NCI-H146 (cell line): ENCODE measurements at places on chromosomes 12 and 14.

DNA sequence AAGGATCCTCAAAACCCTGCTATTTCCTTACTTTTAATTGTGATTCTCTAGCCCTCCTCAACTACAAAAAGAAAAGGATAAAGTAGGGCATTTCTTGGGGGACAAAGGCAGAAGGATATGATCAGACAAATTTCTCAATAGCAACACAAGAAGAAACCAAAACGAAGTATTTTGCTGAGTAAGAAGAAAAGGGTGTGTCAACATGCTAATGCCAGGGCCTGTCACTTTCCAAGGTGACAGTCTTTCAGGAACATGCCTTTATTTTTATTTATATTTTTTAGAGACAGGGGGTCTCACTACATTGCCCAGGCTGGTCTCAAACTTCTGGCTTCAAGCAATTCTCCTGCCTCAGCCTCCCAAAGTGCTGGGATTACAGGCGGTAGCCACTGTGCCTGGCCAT, 39.8 kb downstream of the CBX5 start:
- DNase-seq: no peak

DNA sequence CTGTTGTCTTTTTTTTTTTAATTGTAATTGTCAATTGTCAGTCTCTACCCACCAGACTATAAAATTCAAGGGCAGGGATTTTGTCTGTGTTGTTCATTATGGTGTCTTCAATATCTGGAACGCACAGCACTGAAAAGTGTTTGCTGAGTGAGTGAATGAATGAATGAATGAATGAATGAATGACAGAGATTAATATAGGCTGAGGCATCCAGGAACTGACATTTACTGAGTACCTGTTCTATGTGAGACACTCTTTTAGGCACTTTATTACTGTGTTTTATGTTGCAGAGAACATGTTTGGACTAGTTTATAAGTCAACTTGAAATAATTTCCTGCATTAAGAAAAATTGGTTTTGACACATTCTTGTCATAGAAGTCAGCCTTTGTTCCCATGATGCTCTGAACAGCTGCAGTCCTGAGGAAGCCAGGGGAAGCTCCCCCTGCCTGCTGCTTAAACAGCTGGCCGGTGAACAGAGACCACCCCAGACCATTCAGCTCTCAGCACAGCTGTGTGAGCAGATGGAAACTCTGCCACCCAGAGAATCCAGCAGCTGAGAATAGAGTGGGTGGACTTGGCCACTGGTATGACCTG, 160.7 kb upstream of the CCND2 start:
- DNase-seq: no peak

- DNase-seq: no peak
Measured at GRCh38 chr12:108357834-108358579, 18.9 kb upstream of the CMKLR1 start.

DNA sequence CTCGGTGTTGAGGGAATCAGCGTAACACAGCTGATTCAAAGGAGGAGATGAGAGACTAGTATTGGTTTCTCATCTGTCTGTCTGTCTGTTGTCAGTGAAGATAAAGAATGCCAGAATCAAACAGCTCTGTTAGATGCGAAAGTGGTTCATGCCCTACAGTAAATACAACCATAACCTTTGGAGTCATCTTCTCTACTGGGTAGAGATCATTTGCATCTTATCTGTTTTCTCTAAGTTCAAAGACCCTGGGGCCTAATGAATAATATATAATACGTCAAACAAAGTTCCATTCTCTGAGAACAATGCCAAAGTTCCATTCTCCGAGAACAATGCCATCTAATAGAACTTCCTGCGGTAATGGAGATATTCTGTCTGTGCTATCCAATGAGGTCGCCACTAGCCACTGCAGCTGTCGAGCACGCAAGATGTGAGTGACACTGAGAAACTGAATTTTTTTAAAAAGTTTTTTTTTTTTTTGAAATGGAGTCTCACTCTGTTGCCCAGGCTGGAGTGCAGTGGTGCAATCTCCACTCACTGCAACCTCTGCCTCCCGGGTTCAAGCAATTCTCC, 6.6 kb downstream of the IL31 start:
- DNase-seq: peak; percentile 13

GRCh38 chr12:104602406-104602805, 145.7 kb downstream of the CHST11 start:
- no peak for DNase-seq

DNA sequence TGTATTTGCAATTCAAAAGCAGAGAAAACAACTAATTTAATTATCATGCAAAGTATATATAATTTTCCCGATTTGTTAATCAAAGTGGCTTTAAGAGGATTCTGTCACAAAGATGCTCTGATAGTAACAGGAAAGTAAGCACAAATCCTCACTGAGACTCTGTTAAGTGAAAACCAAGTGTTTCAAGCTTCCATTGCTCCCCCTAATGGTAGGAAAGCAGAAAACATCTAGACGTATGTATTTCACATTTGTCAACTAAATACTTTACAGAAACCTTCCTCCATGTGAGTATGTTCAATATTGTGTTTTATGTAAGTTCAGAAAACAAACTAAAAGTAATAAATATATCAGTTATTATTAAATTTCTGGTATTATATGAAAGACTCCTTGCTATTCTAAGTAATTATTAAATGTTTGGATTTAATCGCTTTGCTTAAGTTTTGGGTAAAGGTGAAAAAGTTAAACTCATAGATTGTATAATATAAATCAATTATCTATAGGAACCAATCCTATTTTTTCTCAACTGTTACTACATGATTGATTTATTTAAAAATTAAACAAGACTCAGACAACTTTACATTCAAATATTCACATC, 1.5 kb upstream of the NTS start:
- DNase-seq: peak; percentile 81
